Fibroblast of lung (primary cell): ENCODE measurements at places on chromosomes 1 and 21.

- peak; percentile 92 for DNase-seq
Observed at GRCh38 chr1:221263831-221264767, 384.9 kb downstream of the HLX start.

- no peak for DNase-seq
Observed at GRCh38 chr1:171037626-171038025, 53.1 kb upstream of the FMO3 start.

DNA sequence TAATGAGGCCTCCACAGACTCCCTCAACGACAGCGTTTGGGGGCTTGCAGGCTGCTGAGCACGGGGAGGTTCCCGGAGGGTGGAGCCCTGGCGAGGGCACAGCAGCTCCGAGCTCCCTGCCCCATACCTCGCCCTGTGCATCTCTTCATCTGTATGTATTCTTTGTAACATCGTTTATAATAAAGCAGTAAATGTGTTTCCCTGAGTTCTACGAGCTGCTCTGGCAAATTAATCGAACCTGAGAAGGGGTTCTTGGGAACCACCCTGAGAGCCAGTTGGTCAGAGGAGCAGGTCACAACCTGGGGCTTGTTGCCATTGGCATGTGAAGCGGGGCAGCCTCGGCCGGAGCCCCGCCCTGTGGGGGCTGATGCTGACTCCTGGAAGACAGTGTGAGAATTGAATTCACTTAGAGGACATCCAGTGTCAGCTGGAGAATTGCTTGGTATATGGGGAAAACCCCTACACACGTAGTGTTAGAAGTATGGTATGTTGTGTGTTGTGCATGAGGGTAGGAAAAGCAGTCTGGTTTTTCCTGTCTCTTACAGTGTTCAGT, 11.5 kb downstream of the SLC37A1 start:
- DNase-seq, result peak; percentile 18

GRCh38 chr1:239586128-239586527, 199.8 kb downstream of the CHRM3 start:
- DNase-seq, result no peak

DNA sequence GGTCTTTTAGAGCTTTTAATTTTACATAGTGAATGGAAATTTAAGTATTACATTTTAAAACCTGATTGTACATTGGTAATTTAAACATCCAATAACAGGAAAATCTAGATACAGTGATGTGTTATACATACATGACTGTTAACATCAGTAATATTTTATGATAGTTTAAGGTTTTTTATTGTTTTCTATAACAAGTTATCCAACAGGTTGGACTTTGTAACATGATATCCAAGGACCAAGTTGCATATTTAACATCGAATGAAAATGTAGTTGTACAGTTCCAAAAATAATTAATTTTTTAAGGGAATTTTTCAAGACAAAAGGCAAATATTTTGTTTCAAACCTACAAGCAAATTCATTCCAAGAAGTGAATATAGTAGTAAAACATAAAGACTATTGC, 14.3 kb downstream of the GLRX2 start:
- DNase-seq, result no peak

GRCh38 chr1:72498371-72498770, 216.0 kb upstream of the NEGR1 start:
- no peak for DNase-seq

DNA sequence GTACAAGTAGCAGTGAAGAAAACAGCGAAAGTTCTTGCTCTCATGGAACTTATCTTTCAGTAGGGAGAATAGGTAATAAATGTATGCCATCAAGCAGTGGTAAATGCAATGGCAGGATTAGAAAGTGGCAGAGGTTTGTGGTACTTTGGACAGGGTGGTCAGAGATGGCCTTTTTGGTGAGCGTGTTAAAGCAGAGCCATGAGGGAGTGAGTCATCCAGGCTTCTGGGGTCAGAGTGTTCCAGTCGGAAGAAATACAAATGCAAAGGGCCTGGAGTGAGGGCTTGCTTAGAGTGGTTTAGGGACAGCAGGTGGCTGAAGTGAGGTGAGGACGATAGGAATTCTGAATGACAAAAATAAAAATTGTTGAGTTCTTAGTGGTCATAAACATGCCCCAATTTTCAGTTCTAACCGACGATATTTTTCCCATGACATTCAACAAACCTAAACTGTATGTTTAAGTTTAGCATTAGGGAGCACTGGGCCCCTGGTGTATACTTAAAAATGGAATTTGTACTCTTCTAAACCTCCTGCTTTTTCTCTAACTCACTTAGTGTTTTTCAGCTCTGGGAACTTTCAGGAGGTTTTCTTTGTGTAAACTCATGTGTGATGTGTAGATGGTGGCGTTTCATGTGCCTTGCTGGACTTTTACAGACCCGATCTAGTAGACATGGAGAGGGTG, 78.2 kb downstream of the MACF1 start:
- peak; percentile 46 for DNase-seq

DNA sequence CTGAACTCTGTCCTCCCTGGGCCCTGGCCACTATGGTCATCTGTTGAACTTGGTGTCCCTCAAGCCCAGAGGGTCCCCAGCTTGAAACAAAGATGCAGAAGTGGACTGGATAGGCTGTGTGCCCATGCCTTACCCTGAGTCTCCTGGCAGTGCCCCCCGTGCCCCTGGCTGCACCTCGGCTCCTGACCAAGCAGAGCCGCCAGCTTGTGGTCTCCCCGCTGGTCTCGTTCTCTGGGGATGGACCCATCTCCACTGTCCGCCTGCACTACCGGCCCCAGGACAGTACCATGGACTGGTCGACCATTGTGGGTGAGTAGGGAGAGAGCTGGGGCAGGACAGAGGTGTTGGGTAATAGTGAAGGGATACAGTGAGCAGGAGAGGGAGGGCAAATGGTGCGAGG, 10.7 kb downstream of the TIE1 start:
- DNase-seq, result no peak

DNA sequence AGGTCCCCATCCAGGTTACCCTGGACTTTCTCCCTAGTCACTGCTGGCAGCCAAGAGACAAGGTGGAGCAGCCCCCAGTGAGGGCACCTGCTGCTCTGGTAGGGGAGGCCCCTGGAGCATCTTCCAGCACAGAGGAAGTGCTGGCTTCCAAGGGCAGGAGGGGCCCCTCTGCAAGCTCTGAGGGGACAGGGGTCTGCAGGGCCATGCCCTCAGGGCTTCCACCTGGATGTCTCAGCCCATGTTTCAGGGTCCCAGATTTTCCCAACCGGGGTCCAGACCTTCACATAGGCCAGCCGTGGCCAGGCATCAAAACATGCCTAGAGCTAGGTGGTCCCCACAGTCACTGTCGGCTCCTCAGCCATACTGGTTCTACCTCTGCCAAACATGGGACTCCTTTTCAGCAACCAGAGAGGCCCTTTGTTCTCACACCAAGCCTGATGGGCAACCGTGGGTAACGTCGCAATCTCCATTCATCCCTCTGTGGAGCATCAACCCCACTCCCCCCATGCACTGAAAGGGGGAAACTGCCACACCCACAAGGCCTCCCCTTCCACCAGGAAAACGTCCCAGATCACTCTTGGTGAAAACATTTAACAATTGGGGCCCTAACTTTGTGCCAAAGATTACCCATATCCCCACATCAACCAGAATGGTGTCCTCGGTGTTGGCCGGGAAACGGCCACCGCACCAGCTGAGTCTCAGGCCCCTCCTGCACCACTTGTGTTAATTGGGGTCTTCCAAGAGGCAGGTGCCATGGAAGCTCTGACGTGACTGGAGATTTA, 1.9 kb upstream of the COL6A2 start:
- DNase-seq, result no peak

GRCh38 chr1:214952648-214953047, 129.9 kb upstream of the KCNK2 start:
- no peak for DNase-seq

DNA sequence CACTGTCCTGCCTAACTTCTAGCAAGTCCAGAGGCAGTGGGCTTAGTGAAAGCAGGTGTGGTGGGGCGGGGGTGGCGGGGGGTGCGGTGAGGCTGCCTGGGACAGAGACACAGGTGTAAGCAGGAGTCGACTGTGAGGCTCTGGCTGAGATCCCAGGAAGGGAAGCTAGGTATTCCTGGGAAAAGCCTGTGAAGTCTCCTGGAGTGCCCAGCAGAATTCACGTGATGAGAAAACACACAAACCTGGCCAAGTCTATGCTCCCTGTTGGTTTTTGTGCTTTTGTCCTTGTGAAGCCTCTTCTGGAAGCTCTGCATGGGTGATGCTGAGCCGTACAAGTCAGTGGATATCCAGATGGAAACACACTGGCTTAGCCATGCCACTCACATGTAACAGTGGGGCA, 5.3 kb downstream of the GALNT2 start:
- no peak for DNase-seq

- no peak for DNase-seq
Observed at GRCh38 chr1:228975238-228975907, 240.1 kb downstream of the RHOU start.

DNA sequence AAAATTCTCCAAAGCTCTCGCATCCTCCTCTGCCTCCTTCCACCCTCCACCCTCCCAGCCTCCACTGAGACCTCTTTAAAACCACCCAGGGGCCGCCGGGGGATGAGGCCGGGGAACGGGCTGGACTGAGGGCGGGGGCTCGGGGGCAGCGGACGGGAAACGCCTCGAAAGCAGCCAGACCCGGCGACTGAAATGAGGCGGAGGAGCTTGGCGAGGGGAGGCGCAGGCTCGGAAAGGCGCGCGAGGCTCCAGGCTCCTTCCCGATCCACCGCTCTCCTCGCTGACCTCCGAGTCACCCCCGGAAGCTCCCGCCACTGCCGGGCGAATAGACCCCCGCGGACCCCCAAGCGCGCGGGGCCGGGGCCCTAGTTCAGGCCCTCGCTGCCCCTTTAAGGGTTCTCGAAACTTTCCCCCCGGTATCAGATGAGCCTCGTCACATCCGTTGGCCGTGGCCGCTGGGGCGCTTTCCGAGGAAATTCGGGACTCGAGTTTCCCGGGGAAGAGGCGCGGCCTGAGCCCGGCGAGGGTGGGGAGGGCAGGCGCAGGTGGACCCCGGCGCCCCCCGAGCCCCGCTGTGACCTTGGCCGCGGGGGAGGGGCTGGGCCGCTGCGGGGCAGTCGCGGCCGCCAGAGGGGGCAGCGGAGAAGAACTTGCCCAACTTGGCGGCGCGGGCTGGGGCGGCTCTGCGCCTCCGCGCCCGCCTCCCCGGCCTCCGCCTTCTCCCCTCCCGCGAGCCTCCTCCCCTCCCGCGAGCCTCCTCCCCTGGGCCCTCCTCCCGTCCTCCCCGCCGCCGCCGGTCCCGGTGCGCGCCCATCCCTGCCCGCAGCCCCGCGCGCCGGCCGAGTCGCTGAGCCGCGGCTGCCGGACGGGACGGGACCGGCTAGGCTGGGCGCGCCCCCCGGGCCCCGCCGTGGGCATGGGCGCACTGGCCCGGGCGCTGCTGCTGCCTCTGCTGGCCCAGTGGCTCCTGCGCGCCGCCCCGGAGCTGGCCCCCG, at the start of gene BACE2:
Gene BACE2 (plus strand): TSS at position 813 of the 995 bp plus-strand sequence. CDS start 104 bp downstream, at position 917.
- peak; percentile 79 for DNase-seq

DNA sequence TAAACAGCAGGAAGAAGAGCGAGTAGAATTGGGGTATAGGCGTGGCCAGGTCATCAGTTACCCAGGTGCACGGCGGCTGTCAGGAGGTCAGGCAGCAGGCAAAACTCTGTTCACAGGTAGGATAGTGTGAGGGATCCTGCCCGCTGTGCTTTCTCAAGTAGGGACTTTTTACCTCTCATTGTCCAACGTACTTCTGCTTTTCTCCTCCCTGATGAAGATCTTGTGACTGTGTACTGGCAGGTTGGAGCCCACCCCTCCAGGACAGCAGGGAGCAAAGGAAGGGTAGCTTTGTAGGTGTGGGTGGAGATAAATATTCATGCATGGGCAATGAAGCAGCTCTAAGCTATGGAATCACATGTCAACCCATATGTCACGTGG, 373.5 kb downstream of the KIF26B start:
- no peak for DNase-seq

DNA sequence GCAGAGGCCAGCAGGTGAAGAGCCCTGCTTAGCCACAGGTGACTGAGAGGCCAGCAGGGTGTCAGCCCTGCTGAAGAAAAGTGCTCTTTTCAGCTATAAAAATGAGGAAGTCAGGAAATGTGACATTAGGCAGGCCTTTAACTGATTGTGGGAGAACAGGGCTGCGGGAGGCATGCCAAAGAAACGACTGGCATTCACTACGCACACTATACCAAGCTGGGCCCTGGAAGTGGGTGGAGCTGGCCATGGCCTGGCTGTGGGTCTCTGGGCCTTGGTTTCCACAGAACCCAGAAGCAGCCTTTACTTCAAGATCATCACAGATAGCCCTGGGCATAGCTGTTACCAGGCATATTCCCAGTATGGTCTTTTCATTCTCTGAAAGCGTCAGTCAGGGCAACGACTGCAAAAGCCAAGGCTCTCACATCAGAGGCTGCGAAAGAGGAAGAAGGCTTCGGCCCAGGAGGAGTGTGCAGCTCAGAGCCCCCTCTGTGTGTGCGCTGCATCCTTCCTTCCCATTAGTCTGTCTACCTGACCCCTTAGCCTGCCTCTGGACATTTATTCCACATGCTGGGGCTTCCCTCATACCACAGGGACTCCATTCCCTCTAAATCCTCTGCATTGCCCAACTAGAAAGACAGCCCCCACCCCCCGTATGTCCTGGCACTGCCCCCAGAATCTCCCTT, 14.3 kb downstream of the SLC2A1 start:
- no peak for DNase-seq

- no peak for DNase-seq
Observed at GRCh38 chr1:7145947-7146346, 360.7 kb downstream of the CAMTA1 start.

DNA sequence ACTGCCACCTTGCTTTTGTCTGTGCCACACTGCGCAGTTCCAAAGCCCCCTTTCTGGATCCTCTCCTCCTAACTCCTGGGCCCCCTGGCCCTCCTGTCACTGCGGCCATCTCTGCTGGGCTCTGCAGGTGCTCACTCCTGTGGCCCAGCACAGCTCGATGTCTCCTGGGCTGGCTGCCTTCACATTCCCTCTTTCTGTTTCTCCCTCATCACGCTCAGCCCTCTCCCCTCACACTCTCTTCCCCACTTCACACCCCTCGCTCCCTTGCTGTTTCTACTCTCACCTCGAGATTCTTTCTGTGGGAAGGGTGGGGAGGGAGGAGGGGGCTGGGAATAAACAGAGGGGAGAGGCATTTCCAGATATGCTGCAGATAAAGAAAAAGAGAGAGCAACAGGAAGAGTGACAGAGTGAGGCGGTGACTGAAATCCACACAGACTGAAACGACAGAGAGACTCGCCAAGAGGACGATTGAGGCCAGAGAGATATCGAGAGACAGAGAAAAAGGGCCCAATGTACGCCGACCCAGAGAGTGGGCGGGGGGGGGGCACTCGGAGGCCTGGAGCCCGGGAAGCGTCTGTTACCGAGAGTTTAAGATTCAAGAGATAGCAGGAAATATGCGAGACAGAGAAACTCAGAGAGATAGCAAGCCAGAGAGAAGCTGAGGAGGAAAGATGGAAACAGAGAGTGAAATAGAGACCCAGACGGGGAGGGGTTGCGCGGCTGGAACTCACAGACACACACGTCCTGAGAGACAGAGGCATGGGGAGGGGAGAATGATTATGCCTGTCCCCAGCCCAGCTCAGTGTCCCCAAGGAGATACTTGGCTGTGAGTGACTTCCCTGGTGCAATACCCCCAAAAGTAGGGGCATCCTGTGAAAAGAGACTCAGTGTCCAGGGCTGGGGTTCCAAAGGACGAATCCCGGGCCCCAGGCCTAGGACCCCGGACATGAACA, 666 bp downstream of the CSF3R start:
- DNase-seq, result no peak

GRCh38 chr21:32570456-32570855, 14.9 kb downstream of the TCP10L start:
- DNase-seq, result no peak

GRCh38 chr1:7008331-7008730, 223.1 kb downstream of the CAMTA1 start:
- no peak for DNase-seq

GRCh38 chr1:23283667-23284602, 60.1 kb downstream of the HNRNPR start:
- peak; percentile 33 for DNase-seq
